Activated CD4-positive, alpha-beta T cell treated with anti-CD3 and anti-CD28 coated beads, Interleukin-2, amount 50 U/mL, for 24 hours (primary cell): ENCODE measurements at places on chromosomes 2 and 18.

DNA sequence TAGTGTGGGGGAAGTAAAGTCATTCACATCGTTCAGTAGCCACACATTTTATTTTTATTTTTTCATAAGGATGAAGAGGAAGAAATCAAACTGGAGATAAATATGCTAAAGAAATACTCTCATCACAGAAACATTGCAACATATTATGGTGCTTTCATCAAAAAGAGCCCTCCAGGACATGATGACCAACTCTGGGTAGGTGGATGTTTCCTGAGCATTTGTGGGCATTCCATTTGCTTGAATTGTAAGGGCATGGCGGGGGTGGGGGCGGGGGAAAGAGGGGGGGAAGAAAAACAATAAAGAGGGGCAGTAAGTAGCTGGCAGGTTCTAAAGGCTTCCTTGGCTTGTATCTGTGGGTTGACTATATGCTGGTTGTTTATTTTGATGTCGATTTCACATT, 126.4 kb downstream of the MAP4K4 start:
- no peak for DNase-seq

- DNase-seq: no peak
Observed at GRCh38 chr2:57701391-57701791, 345.2 kb upstream of the VRK2 start.

DNA sequence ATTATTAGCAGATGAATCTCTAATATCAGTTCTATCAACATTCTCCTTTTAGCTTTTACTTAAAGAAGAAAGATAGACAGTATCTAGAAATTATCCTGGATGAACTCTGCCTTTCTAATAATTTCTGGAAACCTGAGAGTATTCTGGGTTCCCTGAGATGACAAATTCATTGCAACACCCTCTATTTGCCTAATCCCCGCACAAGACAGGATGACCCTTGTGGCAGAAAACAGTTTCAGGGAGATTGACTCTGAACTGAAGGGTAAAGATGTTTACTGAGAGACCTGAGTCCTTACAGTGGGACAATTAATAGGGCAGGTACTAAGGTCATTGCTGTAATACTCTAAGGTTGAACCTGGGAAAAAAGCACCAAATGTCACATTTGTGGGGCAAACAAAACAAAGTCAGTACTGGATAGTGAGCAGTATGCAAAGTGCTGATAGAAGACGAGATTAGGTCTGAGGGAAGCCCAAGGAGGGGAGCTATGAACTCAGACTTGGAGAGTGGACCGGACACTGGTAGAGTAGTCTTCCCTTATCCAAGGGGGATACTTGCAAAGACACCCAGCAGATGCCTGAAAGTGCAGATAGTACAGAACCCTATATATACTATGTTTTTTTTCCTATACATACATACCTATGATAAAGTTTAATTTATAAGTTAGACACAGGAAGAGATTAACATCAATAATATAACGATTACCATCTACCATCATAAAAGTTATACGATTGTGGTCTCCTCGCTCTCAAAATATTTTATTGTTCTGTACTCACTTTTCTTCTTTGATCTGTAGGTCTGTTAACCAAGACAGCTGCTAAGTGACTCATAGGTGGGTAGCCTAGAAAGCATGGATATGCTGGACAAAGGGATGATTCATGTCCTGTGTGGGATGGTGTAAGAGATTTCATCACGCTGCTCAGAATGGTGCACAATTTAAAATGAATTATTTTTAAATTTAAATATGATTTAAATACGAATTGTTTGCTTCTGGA, 148.3 kb upstream of the KLHL14 start:
- no peak for DNase-seq

GRCh38 chr2:224513991-224514390, 71.2 kb downstream of the CUL3 start:
- DNase-seq: no peak

DNA sequence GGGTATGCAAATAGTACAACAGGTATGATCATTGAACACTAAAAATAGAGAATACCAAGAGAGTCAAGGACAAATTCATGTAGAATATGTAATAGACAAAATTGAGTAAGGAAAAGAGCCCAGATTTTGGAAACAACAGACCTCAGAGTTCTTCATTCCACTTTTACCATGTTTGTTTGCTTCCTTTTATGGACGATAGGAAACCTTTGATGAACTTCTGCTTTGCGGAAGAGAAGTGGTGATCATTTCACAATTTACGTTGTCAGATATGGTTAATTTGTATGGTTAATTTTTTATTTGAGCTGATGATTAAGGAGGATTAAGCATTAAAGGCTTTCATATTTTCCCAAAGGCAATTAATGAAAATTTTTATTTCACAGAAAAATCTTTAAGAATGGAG, 16.3 kb downstream of the MARCHF7 start:
- no peak for DNase-seq

DNA sequence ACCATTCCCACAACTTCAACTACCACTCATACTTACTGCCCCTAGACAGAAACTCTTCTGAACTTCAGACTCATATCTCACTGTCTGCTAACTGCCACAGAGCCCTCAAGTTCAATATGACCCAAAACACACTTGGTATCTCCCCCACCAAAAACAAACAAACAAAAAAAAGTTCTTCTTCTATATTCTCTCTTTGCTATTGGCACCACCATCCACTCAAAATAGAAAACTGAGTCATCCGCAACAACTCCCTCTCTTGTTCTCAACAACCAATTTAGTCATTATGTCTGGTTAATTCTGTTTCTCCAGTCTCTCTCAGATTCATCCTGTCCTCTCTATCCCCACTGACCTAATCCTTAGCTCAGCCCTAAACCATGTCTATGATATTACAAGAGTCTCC, 7.2 kb upstream of the DCTN1 start:
- DNase-seq: no peak

- DNase-seq: no peak
Observed at GRCh38 chr2:86500325-86501083, 59.3 kb downstream of the KDM3A start.

DNA sequence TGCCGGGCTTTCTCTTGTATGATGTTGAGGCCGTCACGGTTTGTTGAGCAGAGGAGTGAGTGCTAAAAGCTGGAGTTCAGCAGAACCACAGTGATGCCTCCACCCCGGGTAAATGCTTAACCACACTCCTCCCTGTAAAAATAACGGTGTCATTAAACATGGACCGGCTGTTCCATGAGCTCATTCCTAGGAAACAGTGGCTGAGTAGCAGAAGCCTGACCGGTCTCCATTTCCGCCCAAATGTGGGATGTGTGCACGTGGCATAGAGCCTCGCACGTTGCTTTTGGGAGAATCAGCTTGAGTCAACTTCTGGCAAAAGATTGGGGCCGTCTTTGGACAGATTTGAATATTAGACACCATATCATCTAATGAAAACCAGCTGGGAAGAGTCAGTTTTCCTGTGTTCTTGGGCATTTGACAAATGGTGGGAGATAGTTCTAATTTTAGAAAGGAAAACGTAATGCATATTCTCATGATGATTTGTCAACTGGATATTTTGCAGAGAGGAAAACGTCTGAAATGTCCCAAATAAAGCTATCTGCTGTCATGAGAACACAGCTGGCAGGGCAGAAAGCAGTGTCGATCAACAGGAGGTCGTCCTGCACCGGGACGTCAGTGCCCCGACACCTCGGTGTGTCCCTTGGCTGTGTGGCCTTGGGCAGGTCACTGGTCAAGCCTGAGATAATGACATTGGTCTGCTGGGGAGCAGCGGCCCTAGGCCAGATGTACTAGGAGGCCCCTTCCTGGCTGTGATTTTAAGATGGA, 42.4 kb downstream of the LRRFIP1 start:
- DNase-seq: no peak

GRCh38 chr2:137369106-137369505, 595.2 kb upstream of the HNMT start:
- DNase-seq: no peak

DNA sequence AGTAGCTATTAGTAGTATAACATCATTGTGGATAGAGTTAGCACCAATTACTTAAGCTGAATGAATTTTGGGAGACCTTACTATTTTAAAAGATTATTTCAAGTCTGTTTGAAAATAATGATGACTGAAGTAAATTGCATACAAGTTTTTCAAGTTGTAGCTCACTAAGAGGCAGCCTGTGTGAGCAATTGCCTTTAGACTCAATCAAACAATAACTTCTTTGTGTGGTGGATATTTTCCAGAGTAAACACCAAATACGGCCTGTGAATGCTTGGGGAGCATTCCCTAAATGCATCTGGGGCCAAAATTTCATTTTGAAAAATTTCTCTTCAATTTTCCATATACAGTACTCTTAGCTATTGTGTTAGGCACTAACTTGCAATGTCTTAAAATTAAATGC, 7.9 kb downstream of the SERPINB12 start:
- no peak for DNase-seq

GRCh38 chr2:108240966-108241365, 1.2 kb downstream of the SULT1C3 start:
- DNase-seq: no peak

DNA sequence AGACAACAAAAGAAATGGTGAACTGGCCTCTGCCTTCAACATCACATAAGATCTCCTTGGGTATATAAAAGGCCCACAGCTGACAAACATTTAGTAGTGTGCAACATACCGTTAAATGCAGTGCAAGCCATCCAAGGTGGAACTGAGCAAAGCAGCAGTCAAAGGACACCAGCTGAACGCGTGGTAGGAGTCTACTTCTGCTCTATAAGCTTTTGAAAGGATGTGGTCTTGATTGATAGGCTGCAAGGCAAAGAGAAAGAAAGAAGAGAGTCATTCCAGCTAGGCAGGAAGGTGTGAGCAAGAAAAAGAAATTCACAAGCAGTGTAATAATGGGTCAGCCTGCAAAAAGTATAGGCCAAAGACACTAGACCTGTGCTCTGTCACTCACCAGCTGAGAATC, 356.3 kb downstream of the SATB2 start:
- no peak for DNase-seq

DNA sequence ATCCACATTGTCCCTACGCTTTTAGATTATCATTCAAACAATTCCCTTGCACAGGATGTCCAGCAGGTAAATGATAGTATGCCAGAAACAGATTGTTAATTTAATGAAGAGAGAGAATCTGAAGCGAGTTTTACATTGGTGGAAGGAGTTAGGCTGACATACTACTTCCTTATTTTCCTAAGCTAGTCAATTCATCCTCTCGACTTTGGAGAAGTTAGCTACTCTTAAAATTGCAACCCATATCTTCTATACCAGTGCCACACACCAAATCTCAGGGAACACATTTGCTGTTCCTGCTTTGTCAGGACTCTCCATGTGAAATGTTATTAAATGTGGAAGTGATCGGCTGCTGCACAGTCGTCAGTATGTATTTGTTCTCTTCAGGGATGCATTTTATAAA, 249.2 kb downstream of the NAPG start:
- DNase-seq: no peak

DNA sequence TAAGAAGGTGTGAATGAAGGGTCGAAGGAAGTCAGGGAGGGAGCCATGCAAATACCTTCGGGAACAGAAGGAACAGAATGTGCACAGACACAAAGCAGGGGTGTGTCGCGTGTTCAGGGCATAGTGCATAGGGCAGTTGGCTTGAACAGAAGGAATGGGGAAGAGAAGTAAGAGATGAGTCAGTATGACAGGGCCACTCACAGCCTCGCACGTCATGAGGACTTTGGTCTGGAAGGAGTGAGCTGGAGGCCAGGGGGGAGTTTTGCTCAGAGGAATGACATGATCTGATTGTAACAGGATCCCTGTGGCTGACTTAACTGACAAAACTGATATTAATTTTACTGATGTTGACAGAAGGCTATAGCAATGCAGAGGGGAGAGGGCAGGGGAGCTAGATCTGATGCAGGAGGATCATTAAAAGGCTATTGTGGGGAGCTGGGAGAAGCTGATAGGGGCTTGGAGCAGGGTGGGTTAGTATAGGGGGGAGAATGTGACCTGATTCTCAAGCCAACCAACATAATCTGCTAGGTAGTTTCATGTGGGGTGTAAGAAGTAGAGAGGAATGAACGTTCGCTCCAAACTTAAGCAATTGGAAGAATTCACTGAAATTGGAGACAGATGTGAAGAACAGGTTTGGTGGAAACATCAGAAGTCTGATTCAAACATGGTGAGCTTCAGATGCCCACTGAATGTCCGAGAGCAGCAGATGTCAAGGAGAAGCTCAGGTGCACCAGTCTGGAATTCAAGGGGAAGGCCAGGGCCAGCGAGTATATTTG, 60.4 kb upstream of the COPS8 start:
- no peak for DNase-seq

- no peak for DNase-seq
Observed at GRCh38 chr2:238079874-238080327, 19.1 kb downstream of the SCLY start.

DNA sequence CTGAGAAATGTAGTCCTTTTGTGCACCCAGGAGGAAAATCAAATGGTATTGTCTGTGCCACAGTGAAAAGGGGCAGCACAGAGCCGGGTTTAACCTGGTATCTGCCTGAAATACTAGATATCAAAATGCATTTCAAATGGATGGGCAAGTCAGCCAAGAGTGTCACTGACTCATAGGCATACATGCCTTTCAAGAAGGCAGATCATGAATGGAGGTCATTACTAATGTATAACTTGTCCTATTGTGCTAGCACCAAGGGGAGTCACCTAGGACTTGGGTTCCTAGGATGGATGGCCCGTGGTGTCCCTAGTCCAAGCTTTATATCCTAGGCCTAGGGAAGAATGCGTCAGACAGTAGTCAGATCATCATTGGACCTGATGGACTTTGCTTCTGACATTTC, 49.9 kb downstream of the TCF7L1 start:
- no peak for DNase-seq

DNA sequence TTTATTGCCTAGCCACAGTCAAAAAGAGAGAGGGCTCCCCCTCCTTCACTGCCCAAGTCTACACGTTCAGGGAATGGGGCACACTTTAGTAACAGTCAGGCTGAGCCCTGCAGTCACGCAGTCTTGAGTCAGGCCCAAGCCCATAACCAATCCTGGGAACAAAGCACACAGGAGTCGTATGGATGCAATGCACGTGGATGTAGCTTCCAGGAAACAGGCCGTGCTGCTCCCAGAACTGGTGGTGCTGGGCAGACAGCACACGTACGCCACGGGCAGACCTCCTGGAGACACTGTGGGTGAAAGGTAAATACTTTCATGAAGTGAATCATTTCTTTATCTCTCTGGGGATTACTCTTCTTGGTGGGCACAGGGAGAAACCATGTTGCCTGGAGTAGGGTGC, 30.0 kb upstream of the MBP start:
- no peak for DNase-seq

DNA sequence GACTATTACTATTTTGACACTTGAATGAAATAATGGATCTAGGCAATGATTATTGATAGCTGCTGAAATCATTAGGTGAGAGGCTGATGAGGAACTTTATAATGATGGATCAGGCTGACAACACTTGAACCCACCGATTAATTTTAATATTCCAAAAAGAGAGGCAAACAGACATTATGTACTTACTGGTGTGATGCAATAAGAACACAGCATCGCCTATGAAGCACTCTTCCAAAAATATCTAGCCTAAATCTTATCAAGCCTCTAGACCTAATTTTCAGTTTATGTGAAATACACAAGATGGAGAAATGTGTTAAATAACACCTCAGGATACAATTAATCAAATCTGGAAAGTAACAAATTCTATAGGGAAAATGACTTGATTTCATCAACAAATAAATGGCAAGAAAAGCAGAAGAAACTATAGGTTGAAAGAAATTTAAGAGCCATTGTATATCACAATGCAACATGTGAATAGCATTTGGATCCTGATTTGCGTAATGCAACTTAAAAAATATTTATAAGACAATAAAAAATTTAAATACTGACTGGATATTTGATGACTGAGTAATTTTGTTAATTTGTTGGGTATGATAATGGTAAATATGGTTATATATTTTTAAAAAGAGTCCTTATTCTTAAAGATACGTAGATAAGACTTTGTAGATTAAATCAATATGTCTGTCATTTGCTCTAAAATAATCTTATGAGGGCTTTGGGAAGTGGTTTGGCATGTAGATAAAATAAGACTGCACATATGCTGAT, 17.2 kb upstream of the SSB start:
- DNase-seq: no peak
